ENCODE measurements at places on chromosomes 7 and 10.

DNA sequence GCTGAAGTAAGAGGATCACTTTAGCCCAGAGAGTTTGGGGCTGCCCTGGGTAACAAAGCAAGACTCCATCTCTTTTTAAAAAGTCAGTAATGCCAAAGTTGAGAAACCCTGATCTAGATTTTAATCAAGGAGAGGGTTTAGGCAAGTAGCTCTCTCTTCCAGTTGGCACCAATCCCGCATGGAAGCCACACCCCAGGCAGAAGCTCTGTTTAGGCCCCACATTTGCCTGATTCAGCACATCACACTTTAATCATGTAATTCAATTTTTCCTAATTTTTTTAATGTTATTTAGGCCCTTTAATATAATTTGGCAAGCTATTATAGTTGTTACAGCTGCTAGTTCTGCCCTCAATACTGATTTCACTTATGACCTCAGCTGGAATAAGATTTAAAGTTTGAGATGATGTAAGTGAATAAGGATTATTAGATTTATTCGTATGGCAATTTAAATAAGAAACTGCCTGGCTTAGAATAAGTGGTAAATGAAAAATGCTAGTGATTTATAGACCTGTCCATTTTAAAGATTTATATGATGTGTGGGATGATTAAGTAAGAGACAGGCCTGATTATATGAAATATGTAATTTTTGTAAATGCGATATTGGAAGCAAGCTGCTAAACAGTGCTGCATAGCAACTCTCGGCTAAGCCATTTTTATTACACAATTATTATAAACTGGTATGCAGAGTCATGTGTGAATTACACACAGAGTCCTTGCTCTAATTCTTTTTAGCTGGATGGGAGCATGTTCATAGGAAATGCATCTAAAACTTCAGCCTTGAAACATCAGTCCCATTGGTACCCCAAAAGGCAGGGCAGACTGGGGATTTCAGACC is 80.2 kb upstream of the NFE2L3 start:
- no peak for ATAC-seq

- ATAC-seq, result no peak
These were observed 8.7 kb downstream of the ANKRD1 start for GRCh38 chr10:90912174-90912573.

GRCh38 chr7:151482883-151483710 is 36.6 kb downstream of the RHEB start:
- ATAC-seq, result no peak

DNA sequence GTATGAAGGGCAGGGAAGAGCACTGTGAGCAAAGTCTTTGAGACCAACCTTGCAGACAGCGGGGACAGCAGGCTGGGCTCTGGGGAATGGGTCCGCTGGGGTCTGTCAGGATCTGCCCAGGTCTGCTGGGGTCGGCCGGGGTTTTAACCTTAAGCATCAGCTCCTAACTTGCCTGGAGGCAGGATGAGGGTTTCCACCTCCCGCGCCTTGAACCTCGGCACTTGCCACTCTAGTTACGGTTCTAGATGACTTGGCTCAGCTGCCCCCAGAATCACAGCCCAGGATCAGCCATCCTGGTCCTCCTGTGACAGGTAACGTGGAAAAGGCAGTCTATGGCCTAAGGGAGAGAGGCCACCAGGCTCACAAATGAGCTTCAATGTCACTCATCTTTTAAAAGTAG is 50.4 kb upstream of the CACUL1 start:
- ATAC-seq, result no peak

GRCh38 chr10:66329147-66329546 is 596.7 kb upstream of the LRRTM3 start:
- no peak for ATAC-seq

GRCh38 chr10:75924309-75924902 is 493.0 kb downstream of the LRMDA start:
- no peak for ATAC-seq

Measured in SK-N-SH treated with all-trans-retinoic acid at 6 μM for 48 hours (cell line).